ENCODE measurements at places on chromosomes 12 and 14.
A peak's percentile ranks its signal among the peaks of the same experiment; 100 is the strongest.

- peaks cover 4% of the 10 kb centered on the region for H3K27me3 ChIP-seq
- no peak overlapping the region for H3K27ac ChIP-seq
- H3K4me3 ChIP-seq: no peak overlapping the region
- DNase-seq: no peak
These were observed 79.8 kb downstream of the PDE6H start for GRCh38 chr12:15052691-15053090.

- no peaks in the 10 kb centered on the region for H3K36me3 ChIP-seq
- H3K4me1 ChIP-seq: peaks cover 26% of the 10 kb centered on the region
- no peaks in the 10 kb centered on the region for H3K27me3 ChIP-seq
- H3K4me3 ChIP-seq: peak overlapping the region; percentile 90
- no peak for DNase-seq
These were observed 29.6 kb downstream of the WBP11 start for GRCh38 chr12:14773685-14774073.

- DNase-seq: no peak
- peak overlapping the region; percentile 5 for H3K27ac ChIP-seq
- H3K4me1 ChIP-seq: peaks cover 4% of the 10 kb centered on the region
- H3K4me3 ChIP-seq: no peak overlapping the region
- no peaks in the 10 kb centered on the region for H3K27me3 ChIP-seq
These were observed 14.2 kb upstream of the RIOX1 start for GRCh38 chr14:73476451-73476931.

GRCh38 chr12:32995623-32996022 is 99.0 kb upstream of the PKP2 start:
- no peaks in the 10 kb centered on the region for H3K4me1 ChIP-seq
- H3K27ac ChIP-seq: no peak overlapping the region
- no peaks in the 10 kb centered on the region for H3K36me3 ChIP-seq
- H3K27me3 ChIP-seq: peaks cover 2% of the 10 kb centered on the region

DNA sequence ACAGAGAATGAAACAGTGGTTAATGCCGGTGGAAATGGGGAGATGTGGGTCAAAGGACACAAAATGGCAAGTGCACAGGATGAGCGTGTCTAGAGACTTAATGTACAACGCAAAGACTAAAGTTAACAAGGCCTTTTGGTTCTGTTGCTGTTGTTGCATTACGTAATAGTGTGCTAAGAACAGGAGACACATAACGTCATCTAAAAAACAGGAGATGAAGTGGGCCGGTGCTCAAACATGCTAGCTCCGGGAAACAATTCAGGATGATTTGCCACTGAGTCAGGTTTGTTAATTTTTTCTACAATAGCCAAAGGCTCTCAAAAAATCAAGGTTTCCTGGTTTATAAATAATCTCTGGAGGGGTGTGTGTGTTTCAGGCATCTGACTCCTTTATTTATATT is 55.5 kb downstream of the ETV6 start:
- H3K4me1 ChIP-seq: peaks cover 44% of the 10 kb centered on the region
- H3K4me3 ChIP-seq: no peak overlapping the region
- H3K36me3 ChIP-seq: peaks cover 15% of the 10 kb centered on the region
- no peak for DNase-seq

DNA sequence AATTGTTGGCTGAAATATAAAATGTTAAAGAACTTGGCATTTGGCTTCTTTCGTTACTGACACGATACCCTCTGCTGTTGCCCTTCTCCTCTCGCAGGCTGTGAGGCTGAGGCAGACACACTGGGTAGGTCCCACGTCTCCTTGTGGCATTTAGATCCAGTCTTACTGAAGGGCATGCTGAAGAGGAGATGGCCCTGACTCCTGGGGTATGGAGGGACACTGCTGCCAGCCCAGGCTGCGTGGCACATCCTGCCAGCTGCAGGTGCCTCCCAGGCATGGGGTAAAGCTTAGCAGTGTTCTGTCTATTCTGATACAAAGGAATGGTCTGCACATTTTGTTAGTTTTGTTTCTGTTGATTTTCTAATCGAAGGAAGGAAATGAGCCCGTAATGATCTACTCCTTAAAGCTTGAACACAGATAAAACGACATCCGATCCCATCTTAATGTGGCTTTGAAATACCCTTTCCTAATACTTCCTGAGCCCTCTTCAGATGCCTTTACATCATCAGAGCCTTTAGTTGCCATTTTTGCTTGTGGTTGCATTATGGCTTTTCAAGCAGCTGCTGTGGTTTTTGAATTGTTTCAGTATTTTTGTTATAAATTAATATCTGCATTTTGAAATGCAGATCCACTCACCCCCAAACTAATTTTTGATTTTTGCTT is 61.1 kb downstream of the WDR20 start:
- H3K4me3 ChIP-seq: no peak overlapping the region
- H3K27me3 ChIP-seq: no peaks in the 10 kb centered on the region
- peaks cover 40% of the 10 kb centered on the region for H3K36me3 ChIP-seq
- DNase-seq: no peak
- peak overlapping the region; percentile 19 for H3K27ac ChIP-seq

- no peak for DNase-seq
- H3K27ac ChIP-seq: peak overlapping the region; percentile 29
- no peaks in the 10 kb centered on the region for H3K27me3 ChIP-seq
- H3K4me3 ChIP-seq: no peak overlapping the region
These were observed 14.4 kb downstream of the SPTLC2 start for GRCh38 chr14:77601846-77602619.

- H3K27ac ChIP-seq: no peak overlapping the region
- no peaks in the 10 kb centered on the region for H3K27me3 ChIP-seq
- no peak for DNase-seq
- H3K36me3 ChIP-seq: no peaks in the 10 kb centered on the region
These were observed 38.6 kb upstream of the ACSS3 start for GRCh38 chr12:81039231-81039630.

GRCh38 chr12:66531766-66532165 is 147.1 kb downstream of the GRIP1 start:
- no peaks in the 10 kb centered on the region for H3K36me3 ChIP-seq
- H3K27me3 ChIP-seq: no peaks in the 10 kb centered on the region
- DNase-seq: no peak
- H3K4me3 ChIP-seq: no peak overlapping the region
- no peaks in the 10 kb centered on the region for H3K4me1 ChIP-seq
- no peak overlapping the region for H3K27ac ChIP-seq

- H3K36me3 ChIP-seq: no peaks in the 10 kb centered on the region
- peaks cover 3% of the 10 kb centered on the region for H3K27me3 ChIP-seq
- H3K4me1 ChIP-seq: peaks cover 5% of the 10 kb centered on the region
- no peak overlapping the region for H3K4me3 ChIP-seq
- DNase-seq: no peak
These were observed 367.5 kb downstream of the DAD1 start for GRCh38 chr14:22221508-22221907.

Data from memory B cell (primary cell).